Lower leg skin (tissue), 4 donors: ENCODE measurements at places on chromosomes 13 and 19. TPM values are rescaled to one million over a fixed set of nuclear protein-coding genes. Genes with fewer than 3 reads are reported as not detected.
A peak's percentile ranks its signal among the peaks of the same experiment; 100 is the strongest.

GRCh38 chr13:47628666-47629065 lies 372.4 kb downstream of the SUCLA2 start:
- DNase-seq: no peak

DNA sequence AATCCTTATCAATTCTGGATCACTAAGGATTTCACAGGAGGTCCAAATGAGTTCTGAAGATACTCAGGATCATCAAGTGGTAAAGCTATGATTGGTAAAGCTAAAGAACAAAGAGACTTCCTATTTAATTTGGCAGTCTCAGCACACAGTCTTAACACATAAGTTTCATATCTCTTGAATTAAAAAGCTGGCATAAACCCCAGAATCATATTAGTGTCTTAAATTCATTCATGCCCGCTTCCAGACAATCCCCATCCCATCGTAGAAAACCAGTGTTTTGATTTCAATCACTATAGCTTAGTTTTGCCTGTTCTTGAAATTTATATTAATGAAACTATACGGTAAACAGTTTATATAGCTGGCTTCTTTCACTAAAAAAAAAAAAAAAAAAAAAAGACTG lies 278.7 kb downstream of the DIAPH3 start:
- DNase-seq: no peak

GRCh38 chr13:95896301-95896700 lies 156.9 kb downstream of the UGGT2 start:
- no peak for DNase-seq

DNA sequence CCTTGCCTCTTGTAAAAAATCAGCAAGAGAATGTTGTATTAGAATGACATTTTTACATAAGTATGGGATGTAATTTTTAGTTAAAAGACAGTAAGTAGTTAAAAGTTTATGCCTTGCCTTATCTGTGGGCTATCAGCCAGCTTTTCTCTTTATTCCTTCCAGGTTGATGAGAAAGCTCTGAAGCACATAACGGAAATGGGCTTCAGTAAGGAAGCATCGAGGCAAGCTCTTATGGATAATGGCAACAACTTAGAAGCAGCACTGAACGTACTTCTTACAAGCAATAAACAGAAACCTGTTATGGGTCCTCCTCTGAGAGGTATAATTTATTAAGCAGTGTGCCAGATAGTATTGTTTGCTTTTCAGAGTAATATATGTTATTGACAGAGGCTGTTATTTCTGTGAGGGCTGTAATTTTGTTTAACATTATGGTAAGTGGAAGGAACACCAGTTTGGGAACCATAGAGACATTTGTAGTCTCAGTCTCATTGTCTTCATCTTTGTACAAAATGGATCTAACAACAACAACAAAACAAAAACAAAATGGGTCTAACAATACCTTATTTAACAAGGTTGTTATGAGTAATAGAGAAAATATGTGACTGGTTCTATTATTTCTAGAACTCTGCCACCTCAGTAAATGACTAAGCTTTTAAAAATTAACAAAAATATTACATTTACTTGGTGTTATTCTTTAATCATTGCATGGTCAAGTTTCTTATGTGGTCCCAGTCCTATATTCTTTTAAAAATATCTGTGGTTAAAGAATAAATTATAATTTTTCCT lies 112.8 kb downstream of the TDRD3 start:
- no peak for DNase-seq

- peak; percentile 80 for DNase-seq
These were observed 7.3 kb upstream of the PTPRH start for GRCh38 chr19:55216461-55217198.

GRCh38 chr19:18421371-18421959 lies 2.3 kb downstream of the SSBP4 start:
- no peak for DNase-seq

GRCh38 chr13:75263741-75264407 lies 218.1 kb downstream of the TBC1D4 start:
- no peak for DNase-seq

- DNase-seq: no peak
These were observed 13.4 kb upstream of the SLC44A2 start for GRCh38 chr19:10611907-10612306.

DNA sequence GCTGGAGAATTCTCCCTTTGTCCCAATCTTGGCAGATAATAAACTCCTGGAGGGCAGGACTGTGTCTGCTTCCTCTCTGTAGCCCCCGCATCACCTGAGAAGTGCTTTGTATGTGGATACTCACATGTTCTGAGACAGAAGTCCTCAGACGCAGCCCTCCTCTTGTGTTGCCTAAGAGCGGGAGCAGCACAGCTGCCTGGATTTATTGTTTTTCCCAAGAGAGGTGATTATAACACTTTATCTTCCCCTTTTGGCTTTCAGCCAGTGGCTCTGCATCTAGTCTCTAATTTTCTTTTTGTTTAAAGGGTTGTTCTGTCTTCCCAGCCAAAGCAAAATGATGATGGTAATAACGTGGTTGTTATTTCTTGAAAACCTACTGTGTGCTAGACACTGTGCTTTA lies 36.1 kb downstream of the OLFM4 start:
- no peak for DNase-seq

Gene FFAR1
- not detected for total RNA-seq
